ENCODE measurements at places on chromosomes 2 and 18.
A peak's percentile ranks its signal among the peaks of the same experiment; 100 is the strongest.

GRCh38 chr2:217249121-217250012 lies 389.5 kb upstream of the TNP1 start:
- DNase-seq, result no peak

GRCh38 chr2:196431957-196432356 lies 207.6 kb upstream of the CCDC150 start:
- peak; percentile 32 for DNase-seq

- DNase-seq, result peak; percentile 77
Observed at GRCh38 chr2:105977212-105977611, 216.9 kb downstream of the UXS1 start.

DNA sequence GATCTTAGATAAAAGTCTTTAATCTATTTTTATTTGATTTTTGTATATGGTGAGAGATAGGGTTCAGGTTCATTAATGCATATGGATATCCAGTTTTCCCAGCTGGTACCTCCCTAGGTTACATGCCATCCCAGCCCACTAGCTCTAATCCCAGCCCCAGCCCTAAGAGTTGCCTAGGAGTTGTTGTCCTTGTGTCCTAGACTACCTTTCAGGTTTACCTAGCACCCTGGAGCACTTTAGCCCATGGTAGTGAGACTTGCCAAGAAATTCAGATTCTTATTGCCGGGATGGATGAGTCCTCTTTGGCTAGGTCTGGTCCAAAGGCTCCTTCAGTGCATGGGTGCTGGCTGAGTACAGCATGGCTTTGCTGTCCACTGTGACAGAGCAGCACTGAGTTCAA lies 40.5 kb downstream of the ZNF638 start:
- DNase-seq, result no peak

- DNase-seq, result no peak
Observed at GRCh38 chr18:68060871-68061270, 544.4 kb upstream of the DSEL start.

DNA sequence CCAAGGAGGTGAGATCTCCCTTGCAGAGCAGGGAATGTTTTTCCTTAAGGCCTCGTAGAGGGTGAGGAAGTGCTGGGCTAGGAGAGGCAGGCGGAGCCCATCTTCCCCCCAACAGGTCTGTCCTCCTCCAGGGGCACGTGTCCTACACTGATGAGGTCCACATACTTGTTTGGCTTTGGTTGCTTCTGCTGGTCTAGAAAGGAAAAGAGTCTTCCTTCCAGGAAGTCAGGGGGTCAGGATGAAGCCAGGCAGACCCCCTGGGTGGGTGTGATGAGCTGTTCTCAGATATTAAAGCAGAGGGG lies 6.0 kb downstream of the SH3BP4 start:
- DNase-seq, result no peak

GRCh38 chr2:41496908-41497307 lies 550.9 kb upstream of the PKDCC start:
- no peak for DNase-seq

GRCh38 chr2:81984969-81985637 lies 1680.6 kb upstream of the LRRTM1 start:
- DNase-seq, result no peak

DNA sequence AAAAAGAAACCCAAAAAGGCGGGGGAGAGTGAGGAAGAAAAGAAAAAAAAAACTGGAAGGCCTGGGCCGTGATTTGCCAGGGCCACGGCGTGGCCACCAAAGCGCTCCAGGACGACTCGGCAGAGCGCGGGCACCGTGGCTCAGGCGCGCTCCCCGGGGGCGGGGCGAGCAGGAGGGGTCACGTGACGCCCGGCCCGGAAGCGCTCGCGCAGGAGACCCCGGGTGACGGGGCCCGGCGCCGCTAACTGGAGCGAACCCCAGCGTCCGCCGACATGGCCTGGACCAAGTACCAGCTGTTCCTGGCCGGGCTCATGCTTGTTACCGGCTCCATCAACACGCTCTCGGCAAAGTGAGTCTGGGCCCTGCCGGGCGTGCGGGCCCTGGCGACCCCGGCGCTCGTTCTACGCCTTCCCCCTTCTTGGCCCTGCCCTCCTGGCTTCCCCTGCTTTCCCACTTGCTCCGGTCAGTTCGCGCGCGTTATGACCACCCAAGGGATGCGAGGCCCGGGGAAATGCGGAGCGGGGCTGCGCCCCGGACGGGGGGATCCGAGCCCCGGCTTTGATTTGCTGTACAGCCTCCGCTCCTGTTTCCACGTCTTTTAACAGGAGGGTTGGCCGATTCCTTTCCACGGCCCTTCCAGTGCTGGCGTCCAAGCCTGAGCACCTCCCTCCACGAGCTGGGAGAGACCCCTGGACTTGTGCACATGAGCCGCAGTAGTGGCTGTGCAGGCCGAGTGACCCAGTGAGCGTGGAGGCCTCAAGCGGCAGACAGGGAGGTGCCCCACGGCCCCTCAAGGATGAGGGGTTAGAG lies at the start of gene SLC35F6:
Gene SLC35F6 (plus strand): TSS at position 207 of the 810 bp plus-strand sequence. CDS start 66 bp downstream, at position 273.
- no peak for DNase-seq

GRCh38 chr2:108634576-108635160 lies 84.6 kb upstream of the RANBP2 start:
- DNase-seq, result no peak

DNA sequence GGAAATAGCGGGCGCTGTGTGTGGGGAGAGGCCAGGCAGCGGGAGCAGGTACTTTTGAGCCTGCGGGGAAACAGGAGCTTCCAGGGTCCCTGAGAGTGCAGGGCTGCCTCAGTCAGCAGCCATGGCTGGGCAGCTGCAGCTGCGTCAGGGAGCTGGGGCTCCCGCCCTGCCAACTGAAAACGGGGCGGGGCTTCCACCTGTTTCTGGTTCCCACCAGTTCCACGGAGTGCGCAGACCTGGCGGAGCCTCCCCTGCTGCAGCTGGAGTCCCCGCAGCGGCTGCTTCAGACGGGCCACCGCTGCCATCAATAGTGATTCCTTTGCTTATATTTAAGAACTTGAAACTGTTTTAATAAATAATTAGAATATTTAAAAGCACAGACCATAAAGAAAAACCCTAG lies 30.6 kb upstream of the RPRM start:
- no peak for DNase-seq

GRCh38 chr2:230944123-230944653 lies 19.1 kb upstream of the GPR55 start:
- DNase-seq, result no peak

GRCh38 chr2:61855318-61855613 lies 1.4 kb upstream of the FAM161A start:
- no peak for DNase-seq

DNA sequence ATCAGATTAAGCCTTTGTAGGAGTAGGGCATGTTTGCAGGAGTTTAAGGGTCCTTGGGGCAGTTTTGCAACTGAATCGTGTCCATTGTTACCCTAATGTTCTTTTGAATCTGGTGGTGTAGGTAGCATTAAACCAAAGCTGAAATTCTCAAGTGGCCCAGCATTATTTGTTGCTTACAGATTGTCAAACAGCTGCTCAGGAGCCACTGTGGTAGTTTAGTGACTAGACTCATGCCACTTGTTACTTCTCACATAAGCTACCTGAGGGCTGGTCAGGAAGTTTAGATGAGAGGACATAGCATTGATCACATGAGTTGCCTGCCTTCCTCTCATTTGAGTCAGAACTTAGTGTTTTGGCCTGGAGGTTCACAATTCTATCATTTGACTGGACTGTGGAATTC lies 157.6 kb downstream of the HAUS1 start:
- no peak for DNase-seq

- peak; percentile 59 for DNase-seq
Observed at GRCh38 chr2:207123335-207123744, 42.4 kb downstream of the KLF7 start.

DNA sequence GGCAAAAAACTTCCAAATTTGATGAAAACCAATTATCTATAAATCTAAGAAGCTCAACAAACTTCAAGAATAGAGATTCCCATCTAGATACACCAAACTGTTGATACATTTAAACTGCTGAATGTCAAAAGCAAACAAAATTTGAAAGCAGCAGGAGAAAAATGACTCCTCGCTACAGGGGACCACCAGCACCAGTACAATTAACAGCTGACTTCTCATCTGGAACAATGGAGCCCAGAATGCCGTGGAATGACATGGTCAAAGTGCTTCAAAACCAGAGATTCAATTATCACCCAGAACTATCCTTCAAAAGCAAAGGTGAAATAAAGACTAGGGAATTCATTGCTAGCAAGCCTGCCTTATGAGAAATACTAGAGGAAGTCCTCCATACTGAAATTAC lies 11.6 kb downstream of the SRSF7 start:
- no peak for DNase-seq

GRCh38 chr2:4020153-4020552 lies 316.8 kb downstream of the DCDC2C start:
- DNase-seq, result no peak

DNA sequence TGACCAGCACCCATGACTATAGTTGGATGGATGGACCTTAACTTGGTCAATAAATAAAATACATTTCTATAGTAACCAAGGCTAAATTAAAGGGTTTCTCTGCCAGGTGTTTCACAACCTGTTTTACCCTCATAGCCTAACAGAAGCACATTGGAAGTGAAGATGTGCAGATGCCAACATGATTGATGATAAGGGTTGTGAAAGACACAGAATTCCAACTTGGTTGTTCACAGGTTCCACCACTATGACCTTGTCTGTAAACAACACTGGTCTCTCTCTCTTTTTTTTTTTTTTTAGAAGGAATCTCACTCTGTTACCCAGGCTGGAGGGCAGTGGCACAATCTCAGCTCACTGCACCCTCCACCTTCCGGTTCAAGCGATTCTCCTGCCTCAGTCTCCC lies 37.5 kb upstream of the PTH2R start:
- DNase-seq, result no peak

- no peak for DNase-seq
Observed at GRCh38 chr18:46268671-46269070, 164.5 kb downstream of the HAUS1 start.

- DNase-seq, result no peak
Observed at GRCh38 chr2:124774781-124775180, 749.7 kb downstream of the CNTNAP5 start.

GRCh38 chr2:14475994-14476393 lies 156.5 kb upstream of the LRATD1 start:
- no peak for DNase-seq

DNA sequence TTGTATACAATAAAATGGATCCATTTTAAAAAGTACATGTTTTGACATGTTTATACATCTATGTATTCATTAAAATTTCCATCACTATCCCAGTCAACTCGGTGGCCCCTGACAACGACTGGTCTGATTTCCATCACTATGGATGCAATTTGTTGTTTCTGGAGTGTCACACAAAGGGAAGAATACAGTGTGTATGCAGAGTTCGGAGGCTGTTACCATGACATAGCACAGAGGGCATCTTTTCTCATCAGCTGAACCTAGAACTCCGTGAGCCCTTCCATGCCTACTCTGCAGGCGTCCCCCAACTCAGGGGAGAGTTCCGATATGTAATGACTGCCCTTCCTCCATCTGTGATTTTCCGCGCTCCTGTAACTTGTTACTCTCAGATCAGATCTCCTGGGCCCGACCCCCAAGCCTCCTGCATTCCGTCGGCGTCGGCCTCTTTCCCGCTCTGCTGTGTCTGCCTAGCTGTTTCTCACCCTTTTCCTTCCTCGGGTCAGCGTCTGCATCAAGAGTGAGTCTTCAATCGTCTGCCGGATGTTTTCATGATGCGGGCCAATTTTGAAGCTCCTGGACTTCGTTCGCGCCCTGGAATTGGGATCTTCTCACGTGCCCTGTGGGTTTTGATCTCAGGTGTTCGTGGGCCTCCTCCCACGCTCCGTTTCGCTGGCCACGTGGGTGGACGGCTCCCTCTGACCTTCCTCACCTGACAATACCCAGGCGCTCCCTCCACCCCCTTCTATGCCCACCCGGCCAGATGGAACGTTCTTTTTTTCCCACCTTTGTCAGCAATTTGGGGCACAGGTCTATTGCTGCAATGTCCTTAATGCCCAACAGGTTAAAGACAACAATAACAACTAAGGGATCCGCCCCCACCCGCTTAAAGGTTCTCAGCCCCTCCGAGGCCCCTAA lies 161.0 kb downstream of the TWIST2 start:
- DNase-seq, result no peak

GRCh38 chr2:84906108-84906899 lies 848 bp downstream of the TMSB10 start:
- DNase-seq, result no peak

DNA sequence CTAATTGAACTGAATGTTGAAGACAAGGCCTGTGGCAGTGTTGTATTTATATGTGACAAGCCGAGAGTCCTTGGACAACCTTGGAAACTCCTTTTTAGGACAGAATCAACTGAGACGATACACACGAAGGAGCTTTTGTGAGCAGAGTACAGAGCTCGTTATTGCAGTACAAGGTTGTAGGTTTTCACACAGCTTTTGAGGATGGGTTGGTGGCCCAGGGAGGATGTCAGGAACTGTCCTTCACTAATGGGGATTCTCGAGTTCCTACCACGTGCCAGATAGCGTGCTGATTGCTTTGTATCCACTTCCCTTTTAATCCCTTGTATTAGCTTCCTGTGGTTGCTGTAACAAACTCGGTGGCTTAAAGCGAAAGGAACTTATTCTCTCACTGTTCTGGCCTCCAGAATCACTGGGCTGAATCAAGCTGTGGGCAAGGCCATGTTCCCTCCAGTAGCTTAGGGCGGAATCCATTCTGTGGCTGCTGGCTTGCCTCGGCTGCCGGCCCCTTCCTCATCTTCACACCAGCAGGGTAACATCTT lies 20.2 kb downstream of the INPP4A start:
- DNase-seq, result no peak

- DNase-seq, result no peak
Observed at GRCh38 chr2:7517088-7517487, 599.9 kb downstream of the RNF144A start.

- no peak for DNase-seq
Observed at GRCh38 chr18:36217348-36217747, 30.1 kb downstream of the MOCOS start.

GRCh38 chr18:45060102-45060501 lies 379.4 kb downstream of the SETBP1 start:
- no peak for DNase-seq

- no peak for DNase-seq
Observed at GRCh38 chr18:77896586-77897252, 647.1 kb downstream of the GALR1 start.

DNA sequence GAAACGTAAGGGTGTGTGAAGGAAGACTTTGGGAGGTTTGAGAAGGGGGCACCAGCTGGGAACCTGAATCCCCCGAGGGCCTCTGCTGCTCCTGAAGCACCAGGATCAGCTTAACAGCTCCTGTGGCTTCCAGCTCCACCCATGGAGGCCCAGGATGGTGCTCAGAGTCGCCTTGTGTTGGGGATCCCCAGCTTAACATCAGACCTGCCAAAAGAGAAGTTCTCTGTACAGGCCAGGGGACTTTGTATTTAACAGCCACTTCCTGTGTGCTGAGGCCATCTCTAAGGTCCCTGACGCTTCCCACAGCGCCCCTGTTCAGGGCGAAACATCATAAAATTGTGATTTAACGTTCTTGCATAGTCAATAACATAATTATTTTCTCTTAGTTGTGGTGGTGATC lies 77.5 kb downstream of the NCK2 start:
- DNase-seq, result no peak

- DNase-seq, result no peak
Observed at GRCh38 chr2:180991820-180992219, 11.4 kb downstream of the UBE2E3 start.

GRCh38 chr2:217849154-217849975 lies 153.4 kb downstream of the TNS1 start:
- no peak for DNase-seq
